ENCODE measurements at places on chromosomes 12 and 14.

DNA sequence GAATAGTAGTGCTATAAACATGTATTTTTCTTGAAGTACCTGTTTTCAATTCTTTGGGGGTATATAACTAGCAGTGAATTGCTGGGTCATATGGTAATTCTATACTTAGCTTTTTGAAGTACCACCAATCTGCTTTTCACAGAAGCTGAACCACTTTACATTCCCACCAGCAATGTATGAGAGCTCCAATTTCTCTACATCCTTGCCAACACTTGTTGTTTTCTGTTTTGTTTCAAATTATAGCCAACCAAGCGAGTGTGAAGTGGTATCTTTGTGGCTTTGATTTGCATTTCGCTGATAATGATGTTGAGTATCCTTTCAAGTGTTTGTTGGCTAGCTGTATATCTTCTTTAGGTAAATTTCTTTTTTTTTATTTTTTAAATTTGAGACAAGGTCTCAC lies 95.7 kb downstream of the PAPLN start:
- no peak for DNase-seq

- peak; percentile 83 for DNase-seq
Observed at GRCh38 chr12:64404470-64405256, 471 bp downstream of the XPOT start.

GRCh38 chr14:59632381-59632780 lies 55.8 kb upstream of the CCDC175 start:
- DNase-seq: no peak

DNA sequence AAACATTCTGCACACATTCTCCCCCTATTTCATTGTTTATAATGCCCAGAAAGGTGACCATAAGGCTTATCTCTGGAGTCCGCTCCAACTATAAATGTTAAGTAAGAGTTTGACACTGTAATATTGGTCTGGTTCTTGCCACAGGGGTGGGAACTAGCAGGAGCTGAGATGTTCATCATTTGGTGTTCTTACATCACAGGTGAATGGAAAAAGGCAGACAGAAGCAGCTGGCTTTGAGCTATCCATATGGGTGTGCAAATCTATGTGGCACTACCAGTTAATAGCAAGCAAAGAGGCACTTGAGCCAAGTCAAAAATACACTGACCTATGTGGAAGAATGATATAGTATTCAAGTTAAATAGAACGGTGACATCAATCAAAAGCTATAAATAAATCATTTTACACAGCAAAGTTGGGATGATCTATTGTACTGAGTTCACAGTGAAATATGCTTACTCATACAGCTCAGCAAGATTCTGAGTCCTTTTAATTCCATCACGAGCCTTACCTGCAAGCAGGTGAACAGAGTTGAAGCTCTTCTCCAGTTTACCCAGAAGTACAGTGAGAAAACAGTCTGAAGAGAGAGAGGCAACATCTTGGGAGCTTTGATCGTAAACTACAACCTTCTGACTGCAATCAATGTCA lies 43.2 kb downstream of the DUSP16 start:
- DNase-seq: no peak

- DNase-seq: no peak
Observed at GRCh38 chr14:33210311-33210710, 271.6 kb downstream of the NPAS3 start.

GRCh38 chr14:99318091-99318958 lies 46.3 kb upstream of the BCL11B start:
- no peak for DNase-seq

DNA sequence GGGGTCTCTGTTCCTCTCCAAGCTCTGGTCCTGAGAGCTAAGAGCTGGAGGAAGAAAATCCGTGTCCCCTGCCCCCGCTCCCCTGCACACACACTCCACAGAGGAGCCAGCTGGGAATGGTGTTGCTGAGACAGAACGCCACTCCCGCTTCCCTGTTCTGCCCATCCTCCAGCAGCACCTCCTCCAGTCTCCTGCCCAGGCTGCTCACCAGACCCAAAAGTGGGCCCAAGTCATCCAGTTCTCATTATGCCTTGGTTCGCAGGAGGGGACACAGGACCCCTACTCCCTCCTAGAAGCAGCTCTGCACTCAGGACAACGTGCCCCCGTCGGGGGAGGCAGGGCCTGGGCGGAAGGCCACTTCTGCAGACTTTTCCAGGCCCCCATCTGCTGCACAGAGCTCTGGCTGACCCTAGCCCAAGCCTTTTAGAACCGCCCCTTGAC lies 830 bp upstream of the TRMT61A start:
- no peak for DNase-seq

GRCh38 chr12:57896434-57897201 lies 44.7 kb upstream of the ATP23 start:
- no peak for DNase-seq

GRCh38 chr12:111699-112493 lies 45.3 kb downstream of the IQSEC3 start:
- DNase-seq: no peak

- DNase-seq: no peak
Observed at GRCh38 chr14:70192915-70193314, 4.2 kb upstream of the SLC8A3 start.

Data from amniotic stem cell (primary cell).